ENCODE measurements at places on chromosomes 12 and 14. TPM values are rescaled to one million over a fixed set of nuclear protein-coding genes. Genes with fewer than 3 reads are reported as not detected.

Gene NPFF
- not detected for total RNA-seq

Gene IRAK3
- total RNA-seq, result 11.6 TPM

Gene BATF
- not detected for total RNA-seq

Gene DAO
- total RNA-seq, result not detected

Gene KIF26A
- total RNA-seq, result 0.30 TPM

Gene NUAK1
- total RNA-seq, result 75.8 TPM

Gene KLRD1
- total RNA-seq, result 0.30 TPM

Gene TAS2R19
- 11.1 TPM for total RNA-seq

Gene EXOC5
- 64.4 TPM for total RNA-seq

Gene ABCC9
- 6.8 TPM for total RNA-seq

Data from smooth muscle cell of the umbilical artery (primary cell).